ENCODE measurements at places on chromosomes 2 and 18.

DNA sequence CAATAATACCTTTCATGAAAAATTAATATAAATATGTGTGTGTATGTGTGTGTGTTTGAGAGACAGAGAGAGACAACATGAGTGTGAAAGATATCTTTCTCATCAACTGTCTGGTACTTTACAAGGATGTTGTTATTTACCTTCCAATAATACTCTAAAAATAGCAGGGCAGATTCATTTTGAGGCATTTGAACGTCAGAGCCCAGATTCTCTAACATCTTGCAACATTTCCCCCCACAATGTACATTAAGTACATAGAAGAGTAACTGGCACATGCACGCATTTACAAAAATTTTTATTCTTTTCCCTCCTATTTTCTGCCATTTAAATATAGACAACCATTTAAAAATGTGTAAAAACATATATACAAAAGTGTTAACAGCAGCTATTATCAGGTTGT is 100.9 kb downstream of the PID1 start:
- no peak for DNase-seq

DNA sequence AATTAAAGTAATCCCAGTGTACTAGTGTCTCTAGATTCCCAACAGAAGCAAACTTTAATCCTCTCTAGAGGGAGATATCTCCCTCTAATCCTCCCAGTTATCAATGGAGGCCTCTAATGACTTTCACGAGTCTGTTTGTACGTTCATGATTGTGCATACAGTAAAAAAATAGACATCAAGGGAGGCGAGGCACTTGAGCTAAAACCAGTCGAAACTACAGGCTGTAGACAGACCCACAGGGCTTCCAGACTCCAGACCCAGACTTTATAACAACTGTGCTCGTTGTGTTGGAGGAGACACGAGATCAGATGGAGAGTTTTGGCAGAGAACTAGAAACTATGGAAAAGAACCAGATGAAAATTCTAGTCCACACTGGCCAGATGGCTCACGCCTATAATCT is 7.0 kb downstream of the DGKD start:
- no peak for DNase-seq

DNA sequence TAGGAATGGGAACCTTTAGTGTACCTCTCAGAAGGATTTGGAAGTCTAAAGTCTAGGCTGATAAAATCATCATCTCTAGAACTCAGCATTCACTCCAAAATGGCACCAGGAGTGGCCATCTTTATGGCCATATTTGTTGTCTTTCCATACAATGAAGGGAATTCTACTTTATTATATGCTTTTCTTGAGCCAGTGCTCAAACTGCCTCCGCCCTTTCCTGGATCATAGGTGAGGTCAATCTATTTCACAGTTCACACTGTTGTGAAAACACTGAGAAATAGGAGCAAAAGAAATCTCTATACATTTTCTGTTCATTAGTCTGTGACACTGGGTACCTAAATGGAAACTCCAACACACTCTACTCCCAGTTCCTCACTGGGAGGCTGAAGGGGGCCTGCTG is 55.6 kb downstream of the SP110 start:
- no peak for DNase-seq

- DNase-seq: peak; percentile 33
These were observed 100.9 kb upstream of the SERTAD2 start for GRCh38 chr2:64754570-64754969.

DNA sequence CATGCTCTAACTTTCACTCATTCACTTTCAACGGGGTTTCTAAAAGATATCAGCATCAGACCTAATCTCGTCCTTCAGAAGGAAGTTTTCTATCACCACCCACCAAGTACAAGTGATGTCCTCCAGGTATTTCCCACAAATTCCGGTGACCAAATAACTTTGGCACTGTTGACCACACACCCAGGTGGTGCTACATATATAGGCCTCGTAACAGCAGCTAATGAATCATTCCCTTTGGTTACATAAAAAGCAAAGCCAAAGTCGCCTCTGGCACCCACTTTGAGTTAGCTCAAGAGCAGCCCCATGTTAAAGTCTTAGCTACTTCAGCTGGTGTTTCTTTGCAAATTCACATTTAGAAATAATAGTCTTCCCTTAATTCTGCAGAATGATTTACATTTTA is 138.2 kb upstream of the OSR1 start:
- no peak for DNase-seq

DNA sequence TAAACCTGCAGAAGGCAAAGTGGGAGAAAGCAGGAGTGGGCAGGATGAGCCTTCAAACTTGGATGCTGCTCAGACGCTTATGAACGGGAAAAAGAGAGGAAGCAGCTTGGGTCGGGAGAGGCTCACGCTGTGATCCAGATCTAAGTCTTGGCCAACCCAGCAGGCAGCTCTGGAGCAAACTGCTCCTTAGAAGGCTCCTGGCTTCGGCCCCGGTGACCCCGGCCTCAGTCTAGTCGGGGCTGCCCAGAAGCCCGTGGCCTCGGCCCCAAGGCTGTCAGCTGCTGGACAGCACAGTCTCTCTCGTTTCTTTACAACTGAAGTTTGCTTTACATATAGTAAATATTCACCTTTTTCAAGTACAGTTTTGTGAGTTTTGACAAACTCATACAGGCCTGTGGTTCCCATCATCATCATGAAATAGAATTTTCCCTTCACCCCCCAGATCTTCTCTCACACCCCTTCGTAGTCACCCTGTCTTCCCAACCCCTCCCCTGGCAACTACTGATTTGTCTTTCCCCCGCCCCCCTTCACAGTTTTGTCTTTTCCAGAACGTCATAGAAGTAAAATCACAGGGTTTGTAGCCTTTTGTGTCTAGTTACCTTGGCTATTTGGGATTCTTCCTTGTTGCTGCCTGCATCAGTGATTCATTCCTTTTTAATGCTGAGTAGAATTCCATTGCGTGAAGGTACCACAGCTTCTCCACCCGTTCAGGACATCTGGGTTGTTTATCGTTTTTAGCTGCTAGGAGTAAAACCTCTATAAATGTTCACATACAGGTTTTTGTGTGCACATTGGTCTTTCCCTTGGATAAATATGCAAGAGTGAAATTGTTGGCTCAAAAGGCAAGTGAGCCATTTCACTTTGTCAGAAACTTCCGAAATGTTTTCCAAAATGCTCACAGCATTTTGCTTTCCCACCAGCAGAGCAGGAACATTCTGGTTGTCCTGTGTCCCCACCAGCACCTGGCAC is 35.1 kb downstream of the MYO7B start:
- DNase-seq: no peak

GRCh38 chr2:197809064-197809463 is 4.7 kb downstream of the PLCL1 start:
- no peak for DNase-seq

GRCh38 chr2:102168026-102168771 is 18.6 kb upstream of the IL1RL2 start:
- no peak for DNase-seq

- no peak for DNase-seq
These were observed 46.2 kb downstream of the RPRM start for GRCh38 chr2:153432381-153432780.

- DNase-seq: no peak
These were observed 104.3 kb upstream of the PXDN start for GRCh38 chr2:1848599-1848995.

DNA sequence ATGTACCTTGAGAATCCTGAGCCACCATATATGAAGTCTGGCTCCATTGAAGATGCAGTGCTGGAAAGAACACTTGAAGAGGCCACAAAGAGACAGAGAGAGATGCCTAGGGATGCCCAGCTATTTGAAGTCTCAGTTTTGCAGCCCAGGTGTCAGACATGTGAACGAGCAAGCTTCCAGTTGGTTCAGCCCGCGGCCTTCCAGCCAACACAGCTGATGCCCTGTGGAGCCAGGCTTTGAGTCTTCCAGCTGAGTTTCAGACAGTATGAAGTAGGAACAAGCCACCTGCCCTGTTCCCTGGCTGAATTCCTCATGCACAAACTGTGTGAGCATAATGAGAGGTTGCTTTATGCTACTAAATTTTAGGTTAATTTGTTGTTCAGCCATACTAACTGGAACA is 108.8 kb downstream of the SPHKAP start:
- no peak for DNase-seq

DNA sequence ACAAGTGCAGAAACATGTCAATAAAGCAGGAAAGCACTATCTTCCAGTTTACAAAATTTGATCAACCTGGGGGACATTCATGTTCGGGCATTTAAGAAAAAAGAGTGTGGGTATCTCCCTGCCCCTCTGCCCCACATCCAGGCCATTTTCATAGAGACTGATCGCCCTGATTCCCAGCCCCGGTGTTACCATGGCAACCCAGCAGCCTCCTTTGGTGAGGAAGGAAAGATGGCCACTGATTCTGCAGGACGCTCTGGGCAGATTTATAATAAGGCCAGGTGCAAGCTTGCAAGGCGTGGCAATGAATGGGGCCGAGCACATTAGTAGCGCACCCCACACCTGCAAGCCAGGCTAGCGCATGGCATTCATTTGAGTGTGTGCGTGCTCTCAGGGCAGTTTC is 36.7 kb upstream of the ARL4C start:
- no peak for DNase-seq

DNA sequence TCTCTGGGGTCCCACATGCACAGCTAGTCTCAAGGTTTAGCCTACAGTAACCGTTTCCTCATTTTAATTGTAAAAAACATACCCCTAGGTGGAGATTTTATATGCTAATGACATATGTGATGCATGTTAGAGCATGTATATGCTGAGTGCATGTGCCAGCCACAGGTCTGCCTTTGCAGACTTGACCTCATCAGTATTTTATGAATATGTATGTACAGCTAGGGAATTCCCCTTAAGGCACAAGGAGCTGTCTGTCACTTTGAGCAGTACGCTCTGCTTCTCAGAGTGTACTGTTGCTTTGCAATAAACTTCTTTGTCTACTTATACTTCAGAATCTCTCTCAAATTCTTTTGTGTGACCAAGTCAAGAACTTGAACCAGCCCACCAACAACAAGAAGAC is 131.2 kb upstream of the ERBB4 start:
- no peak for DNase-seq

GRCh38 chr2:173955004-173955403 is 10.2 kb downstream of the SP3 start:
- DNase-seq: no peak

DNA sequence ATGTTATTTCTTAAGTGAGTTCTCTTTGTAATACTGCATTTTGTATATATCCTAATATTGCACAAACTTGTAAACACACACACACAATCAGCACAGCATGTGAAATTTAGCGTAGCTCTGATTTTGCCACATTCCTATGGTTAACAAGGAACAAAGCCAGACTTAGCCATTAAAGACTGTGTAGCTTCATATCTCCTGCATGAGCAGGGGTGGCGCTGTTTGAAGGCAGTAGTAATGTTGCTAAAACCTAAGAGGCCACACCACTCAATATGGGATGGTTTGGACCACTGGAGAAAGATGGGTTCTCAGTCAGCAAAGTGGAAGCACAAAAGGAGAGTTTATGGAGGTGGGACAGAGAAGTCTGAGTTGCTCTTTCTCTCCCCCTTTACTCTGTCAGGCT is 61.1 kb upstream of the RND3 start:
- no peak for DNase-seq

GRCh38 chr2:170481201-170481600 is 233.9 kb upstream of the SP5 start:
- DNase-seq: no peak

DNA sequence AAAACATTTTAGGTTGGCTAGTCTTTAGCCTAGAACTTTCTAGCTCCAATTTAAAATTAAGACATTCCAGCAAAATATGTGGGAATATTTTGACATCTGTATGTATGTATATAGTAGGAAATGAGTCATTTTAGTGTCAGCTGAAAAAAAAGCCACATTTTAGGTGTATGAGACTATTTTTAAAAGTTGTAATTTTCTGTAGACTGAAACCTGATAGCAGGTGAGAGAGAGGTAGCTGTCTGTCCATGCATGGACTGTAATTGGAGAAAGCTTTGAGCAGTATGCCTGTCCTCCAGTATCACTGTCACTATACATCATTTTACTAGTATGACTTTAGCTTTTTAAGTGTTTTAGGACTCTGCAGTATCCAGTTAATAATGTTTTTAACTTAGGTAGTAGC is 26.1 kb upstream of the PPP1R1C start:
- no peak for DNase-seq

DNA sequence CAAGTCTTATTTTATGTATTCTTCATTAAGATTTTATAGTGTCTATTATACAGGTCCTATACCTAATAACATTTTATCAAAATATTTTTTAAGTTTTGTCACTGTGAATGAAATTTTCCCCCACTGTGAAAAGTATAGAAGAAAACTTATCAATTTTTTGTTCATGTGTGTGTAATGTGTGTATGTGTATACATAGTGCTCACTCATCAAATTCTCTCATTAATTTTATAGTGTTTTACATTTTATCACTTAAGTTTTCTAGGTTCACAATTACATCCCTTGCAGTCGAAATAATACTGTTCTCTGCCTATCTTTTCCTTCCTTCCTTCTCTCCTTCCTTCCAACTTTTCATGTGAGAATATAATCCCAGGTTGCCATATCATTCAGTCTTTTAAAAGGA is 93.2 kb upstream of the FBXO11 start:
- DNase-seq: no peak

- no peak for DNase-seq
These were observed 18.2 kb downstream of the CREG2 start for GRCh38 chr2:101369100-101369499.

- DNase-seq: no peak
These were observed 340.0 kb downstream of the CCDC85A start for GRCh38 chr2:56523816-56524215.

DNA sequence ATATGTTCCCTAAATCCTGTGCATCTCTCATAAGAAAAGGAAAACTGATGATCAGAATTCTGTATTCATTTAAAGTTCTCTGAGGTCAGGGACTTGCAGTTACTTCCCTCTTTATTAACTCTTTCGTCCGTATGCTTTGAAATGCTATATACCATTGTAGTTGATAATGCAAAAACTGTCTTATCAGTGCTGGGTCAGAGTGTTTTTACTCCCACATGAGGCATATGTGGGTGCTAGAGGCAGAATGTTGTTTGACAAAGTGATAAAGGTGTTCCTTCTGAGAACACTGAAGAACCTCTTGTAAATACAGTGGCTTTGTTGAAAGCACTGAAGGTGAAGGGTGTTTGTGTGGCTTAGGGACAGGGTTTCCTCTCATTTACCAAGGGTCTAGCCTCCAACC is 136.5 kb upstream of the NFATC1 start:
- DNase-seq: no peak

DNA sequence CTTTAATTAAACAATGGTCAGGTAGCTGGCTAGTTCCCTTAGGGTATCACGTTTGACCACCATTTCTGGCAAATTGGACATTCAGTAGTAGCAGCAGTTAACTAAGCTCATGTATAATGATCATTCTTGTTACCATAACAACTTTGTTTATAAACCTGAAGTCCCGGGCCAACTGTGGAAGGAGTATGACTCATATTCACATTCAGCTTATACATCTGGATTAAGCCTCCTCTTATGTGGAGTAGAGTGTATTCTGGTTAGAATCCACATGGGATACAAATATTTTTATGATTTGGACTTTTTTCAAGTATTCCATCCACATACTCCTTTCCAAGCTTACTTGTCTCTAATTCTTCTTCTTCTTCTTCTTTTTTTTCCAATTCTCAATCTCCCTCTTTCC is 70.3 kb upstream of the ZSWIM2 start:
- DNase-seq: no peak

GRCh38 chr18:67875944-67876343 is 359.4 kb upstream of the DSEL start:
- DNase-seq: no peak

- DNase-seq: no peak
These were observed 334.9 kb downstream of the CYP26B1 start for GRCh38 chr2:71812736-71813135.

- DNase-seq: no peak
These were observed 5.6 kb downstream of the QPCT start for GRCh38 chr2:37350034-37350433.

GRCh38 chr2:10059016-10059351 is 15.6 kb downstream of the KLF11 start:
- DNase-seq: no peak

- no peak for DNase-seq
These were observed 14.7 kb downstream of the DAW1 start for GRCh38 chr2:227886149-227886548.
